ENCODE measurements at places on chromosomes 11 and 22. TPM values are rescaled to one million over a fixed set of nuclear protein-coding genes. Genes with fewer than 3 reads are reported as not detected.

GRCh38 chr11:93567401-93567895, 24.3 kb upstream of the SMCO4 start:
- peak; percentile 38 for DNase-seq

GRCh38 chr11:107921997-107922396, 6.3 kb upstream of the RAB39A start:
- no peak for DNase-seq

- DNase-seq: no peak
Observed at GRCh38 chr22:26746311-26746710, 88.9 kb downstream of the MIAT start.

DNA sequence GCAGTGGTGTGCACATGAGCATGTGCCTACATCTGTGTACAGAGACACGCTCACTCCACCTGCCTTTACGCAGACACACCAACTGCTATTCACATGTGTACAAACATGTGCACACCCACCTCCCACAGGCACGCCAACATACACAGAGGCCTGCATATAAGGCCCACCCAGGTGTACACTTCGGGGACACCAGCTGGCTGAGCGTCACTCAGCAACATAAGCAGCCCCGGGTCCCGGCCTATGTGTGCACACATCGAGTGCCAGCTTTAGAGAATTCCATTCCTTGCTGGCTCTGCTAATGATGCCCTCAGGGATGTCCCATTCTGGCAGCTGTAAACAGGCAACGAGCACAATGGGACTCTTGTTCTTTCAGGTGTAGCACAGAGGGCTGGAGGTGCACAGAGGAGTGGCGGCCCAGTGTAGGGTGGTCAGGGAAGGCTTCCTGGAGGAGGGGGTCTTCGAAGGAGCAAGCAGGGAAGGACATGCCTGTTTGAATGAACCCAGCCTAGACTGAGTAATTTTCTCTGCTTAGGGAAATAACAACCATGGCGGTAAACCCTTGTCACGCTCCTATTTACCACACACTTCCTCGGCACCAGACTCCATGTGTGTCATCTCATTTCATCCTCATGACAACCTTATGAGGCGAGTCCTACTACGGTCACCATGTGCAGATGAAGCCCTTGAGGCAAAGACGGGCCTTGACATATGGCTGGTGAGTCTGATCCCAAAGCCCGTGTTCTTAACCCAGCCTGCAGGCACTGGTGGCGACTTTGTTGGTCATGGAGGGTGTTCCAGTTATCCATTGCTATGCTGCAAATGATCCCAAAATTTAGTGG, 35.1 kb downstream of the RPL3 start:
- DNase-seq: no peak

DNA sequence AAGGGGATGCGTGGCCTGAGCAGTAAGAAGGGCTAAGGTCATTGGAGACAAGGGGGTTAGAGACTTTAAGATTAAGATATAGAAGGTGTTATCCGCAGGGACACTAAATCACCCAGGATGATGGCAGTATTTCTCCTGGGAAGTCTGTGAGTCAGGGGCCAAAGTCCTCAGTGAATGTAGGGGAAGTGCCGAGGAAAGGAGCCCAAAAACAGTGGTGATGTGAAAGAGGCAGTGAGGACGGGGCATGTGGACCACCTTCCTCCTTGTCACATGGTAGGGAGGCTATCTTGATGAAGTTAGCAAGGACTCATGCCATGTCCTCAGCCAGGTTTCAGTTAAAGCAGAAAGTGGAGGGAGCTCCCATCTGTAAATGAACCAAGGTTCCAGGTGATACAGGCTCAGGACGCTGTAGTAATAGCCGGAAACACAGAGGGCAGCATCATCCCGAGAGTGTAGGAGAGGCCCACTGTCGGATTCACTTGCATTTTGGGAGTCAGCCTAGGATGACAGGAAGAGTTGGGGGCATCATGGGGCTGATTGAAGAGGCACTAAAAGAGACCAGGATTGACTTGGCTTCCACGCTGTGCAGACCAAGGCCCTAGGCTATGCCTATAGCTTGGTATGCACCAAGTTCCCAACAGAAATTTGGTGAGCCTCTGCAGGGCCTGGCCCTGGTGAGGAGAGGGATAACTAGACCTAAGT, 33.5 kb downstream of the WEE1 start:
- no peak for DNase-seq

The LDHAL6A gene
- polyA plus RNA-seq: 1.0 TPM

DNA sequence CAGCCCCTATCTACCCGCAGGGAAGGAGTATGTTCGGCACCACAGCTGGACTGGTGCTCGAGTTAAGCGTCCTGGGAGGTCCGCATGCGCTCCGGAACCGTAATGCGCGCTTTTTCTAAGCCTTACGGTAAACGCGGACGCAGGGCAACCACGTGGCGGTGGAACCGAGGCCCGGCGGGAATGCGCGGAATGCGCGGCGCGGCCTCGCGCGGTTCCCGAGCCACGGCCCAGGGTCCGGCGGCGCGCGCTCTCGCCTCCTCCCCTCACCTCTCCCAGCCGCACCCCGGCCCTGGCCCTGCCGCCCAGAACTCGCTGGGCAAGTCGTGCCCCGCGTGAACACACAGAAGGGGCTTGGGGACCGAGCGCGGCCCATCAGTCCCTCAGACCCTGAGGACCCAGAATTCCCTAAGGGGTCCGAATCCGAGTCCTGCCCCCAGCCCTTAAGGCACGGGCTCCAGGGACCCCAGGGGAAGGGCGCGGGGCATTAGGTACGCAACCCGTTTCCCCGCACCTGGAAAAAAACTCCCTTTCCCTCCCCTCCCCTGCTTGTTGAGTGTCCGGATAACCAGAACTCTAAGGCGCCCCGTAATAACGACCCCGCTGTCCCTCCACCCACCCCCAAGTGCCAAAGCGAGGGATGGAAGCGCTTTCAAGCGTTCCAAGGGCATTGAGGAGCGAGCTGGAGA, 4.3 kb upstream of the CCND1 start:
- DNase-seq: peak; percentile 86

GRCh38 chr11:119627286-119627685, 101.7 kb downstream of the NECTIN1 start:
- DNase-seq: no peak

- no peak for DNase-seq
Observed at GRCh38 chr11:32886180-32886579, 6.4 kb upstream of the QSER1 start.

The CCDC188 gene
- polyA plus RNA-seq: 2.9 TPM

The SCGB1C1 gene
- polyA plus RNA-seq: not detected

The ZBTB16 gene
- 6.7 TPM for polyA plus RNA-seq

GRCh38 chr22:19986410-19987341, 29.9 kb downstream of the ARVCF start:
- peak; percentile 68 for DNase-seq

- DNase-seq: peak; percentile 49
Observed at GRCh38 chr11:78256962-78257361, 68.2 kb downstream of the USP35 start.

The CELSR1 gene
- polyA plus RNA-seq: 22.8 TPM

DNA sequence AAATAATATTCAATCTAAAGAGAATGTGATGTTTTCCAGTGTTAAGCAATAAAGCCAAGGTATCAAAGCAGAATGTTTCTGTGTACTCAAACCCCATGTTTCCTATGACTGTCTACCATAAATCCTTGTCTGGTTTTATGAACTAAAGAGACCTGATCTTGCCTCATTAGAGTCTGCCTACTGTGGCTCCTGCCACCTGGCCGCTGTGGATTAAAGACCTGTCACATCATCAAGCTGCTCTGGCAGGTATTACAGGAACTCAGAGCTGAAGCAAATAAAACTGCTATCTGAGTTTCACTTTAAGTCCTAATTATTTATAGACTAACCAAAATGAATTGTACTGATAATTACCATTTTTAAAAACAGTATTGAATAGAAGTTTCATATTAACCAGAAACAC, 207.8 kb upstream of the CCDC90B start:
- no peak for DNase-seq

DNA sequence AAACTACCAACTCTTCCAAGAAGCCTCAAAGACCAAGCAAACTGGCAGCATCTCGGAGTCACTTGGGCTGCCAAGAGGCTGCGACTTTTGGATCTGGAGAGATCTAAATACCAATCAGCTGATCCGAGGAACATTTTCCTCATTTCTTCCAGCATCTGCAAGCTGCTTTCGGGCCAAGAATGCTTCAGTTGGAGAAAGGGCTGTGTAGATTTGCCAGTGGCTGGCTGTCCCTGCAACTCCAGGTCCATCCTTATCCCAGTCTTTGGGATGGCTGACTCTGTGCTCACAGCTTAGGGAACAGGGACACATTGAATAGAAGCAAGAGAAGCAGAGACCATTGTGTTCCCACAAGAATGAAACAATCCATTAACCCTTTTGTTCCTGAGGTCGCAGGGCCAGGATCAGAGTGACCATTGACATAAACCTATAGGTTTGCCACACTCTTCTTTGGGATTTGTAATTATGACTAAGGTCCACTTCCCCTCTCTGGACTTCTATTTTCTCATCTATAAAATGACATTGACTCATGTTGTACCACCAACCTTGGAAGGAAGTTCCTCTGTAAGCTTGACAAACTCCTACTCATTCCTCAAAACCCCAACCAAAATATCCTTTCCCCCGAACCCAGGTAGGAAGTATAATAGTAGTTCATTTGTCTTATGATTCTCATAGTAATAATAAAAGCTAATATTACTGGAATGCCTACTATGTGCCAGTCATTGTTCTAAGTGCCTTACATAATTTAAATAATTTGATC, 340.8 kb downstream of the MN1 start:
- DNase-seq: peak; percentile 55

- no peak for DNase-seq
Observed at GRCh38 chr22:37499789-37500540, 13.8 kb upstream of the MFNG start.

- DNase-seq: no peak
Observed at GRCh38 chr22:24601217-24602104, 1.5 kb upstream of the GGT1 start.

The DLG2 gene
- polyA plus RNA-seq: 5.1 TPM
